Neural crest cell (in vitro differentiated cells): ENCODE measurements at places on chromosomes 7 and 10. TPM values are rescaled to one million over a fixed set of nuclear protein-coding genes. Genes with fewer than 3 reads are reported as not detected.

Gene ACTR3C
- 0.49 and 0.61 TPM in 2 replicates for total RNA-seq

GRCh38 chr10:50937230-50937907 is 51.9 kb upstream of the A1CF start:
- DNase-seq: no peak

Gene ABCA13
- 0.75 and 0.89 TPM in 2 replicates for total RNA-seq

Gene ARL4A
- 65.0 and 71.1 TPM in 2 replicates for total RNA-seq

- DNase-seq: no peak
Measured at GRCh38 chr7:21370283-21370982, 57.5 kb upstream of the SP4 start.

- DNase-seq: peak; percentile 73
Measured at GRCh38 chr10:23994459-23995046, 214.4 kb upstream of the KIAA1217 start.

- no peak for DNase-seq
Measured at GRCh38 chr10:131569851-131570715, 258.6 kb upstream of the TCERG1L start.

Gene UCN3
- total RNA-seq: not detected in 2 replicates

GRCh38 chr10:72847681-72848080 is 45.9 kb upstream of the OIT3 start:
- DNase-seq: no peak

Gene CALHM1
- total RNA-seq: not detected in 2 replicates

Gene SLC13A1
- total RNA-seq: not detected in 2 replicates

Gene GUSB
- 50.4 and 51.9 TPM in 2 replicates for total RNA-seq

GRCh38 chr7:45036317-45036716 is 36.3 kb downstream of the CCM2 start:
- no peak for DNase-seq

GRCh38 chr10:86164174-86164774 is 202.3 kb downstream of the GRID1 start:
- DNase-seq: no peak

- DNase-seq: no peak
Measured at GRCh38 chr7:87107949-87108776, 44.1 kb upstream of the DMTF1 start.

DNA sequence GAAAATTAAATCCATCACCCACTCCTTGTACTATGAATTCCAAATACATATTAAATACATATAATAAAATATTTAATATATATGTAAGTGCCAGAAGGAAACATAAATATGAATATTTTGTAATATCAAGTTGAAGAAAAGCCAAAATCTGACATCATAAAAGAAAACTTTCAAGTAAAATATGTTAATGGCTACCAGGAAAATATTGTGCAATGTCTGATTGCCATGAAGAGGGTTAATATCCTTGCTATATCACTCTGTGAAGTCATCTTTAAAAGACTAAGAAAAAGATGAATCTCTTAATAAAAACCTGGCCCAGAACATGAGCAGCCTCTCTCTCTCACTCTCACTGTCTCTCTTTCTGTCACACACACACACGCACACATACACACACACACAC is 130.2 kb downstream of the EGFR start:
- DNase-seq: no peak

Gene ACADSB
- 16.8 and 17.2 TPM in 2 replicates for total RNA-seq

- no peak for DNase-seq
Measured at GRCh38 chr10:91642831-91643692, 10.2 kb upstream of the PPP1R3C start.

Gene ZNF804B
- not detected in 2 replicates for total RNA-seq

DNA sequence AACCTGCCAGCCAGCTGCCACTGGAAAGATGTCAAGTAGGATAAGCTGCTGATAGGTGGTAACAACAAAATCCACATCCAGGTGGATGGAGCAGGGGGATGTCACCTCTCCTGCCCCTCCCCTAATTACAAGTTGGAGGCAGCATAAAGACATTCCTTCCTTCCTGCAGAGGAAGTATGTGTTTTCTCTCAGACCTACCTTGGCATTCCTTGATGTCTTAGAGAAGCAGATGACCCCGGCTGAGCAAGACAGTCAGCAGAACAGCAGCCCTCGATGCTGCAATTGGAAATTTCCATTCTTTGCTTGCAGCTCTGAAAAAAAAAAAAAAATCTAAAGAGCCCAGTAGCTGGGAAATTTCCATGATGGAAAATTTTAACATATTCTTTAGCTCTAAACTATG is 137.5 kb upstream of the MKLN1 start:
- DNase-seq: no peak

DNA sequence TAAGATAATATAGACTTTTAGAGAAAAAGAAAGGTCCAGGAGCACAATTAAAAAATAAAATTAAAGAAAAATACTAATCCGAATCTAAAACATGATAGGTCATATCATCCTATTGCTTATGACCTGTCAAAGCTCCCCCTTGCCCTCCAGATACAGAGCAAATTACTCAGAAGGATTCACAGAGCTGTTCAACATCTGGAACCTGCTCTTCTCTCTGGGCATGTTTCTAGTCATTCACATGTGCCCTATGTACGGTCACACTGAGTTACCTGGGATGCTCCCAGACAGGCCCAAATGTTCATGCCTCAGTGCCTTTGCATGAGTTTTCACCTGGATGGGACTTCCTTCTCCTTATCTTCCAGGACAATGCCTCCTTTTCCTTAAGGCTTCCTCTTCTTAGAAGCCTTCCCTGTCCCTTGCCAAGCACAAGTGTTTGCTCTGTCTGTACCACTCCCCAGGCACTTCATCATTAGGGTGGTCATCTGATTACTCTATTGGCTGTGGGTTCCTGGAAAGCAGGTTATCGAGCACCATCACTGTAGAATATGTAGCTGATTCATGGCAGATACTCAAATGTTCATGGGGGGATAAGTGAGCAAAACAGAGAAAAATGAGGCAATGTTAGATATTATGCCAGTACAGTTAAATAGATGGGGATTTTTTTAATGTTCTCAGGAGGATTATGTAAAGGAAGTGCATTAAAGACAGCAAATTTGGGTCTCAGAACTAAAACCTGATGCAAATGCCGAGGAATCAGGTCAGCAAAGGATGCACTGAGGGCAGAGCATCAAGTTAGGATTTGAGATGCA is 12.0 kb upstream of the AOAH start:
- no peak for DNase-seq

DNA sequence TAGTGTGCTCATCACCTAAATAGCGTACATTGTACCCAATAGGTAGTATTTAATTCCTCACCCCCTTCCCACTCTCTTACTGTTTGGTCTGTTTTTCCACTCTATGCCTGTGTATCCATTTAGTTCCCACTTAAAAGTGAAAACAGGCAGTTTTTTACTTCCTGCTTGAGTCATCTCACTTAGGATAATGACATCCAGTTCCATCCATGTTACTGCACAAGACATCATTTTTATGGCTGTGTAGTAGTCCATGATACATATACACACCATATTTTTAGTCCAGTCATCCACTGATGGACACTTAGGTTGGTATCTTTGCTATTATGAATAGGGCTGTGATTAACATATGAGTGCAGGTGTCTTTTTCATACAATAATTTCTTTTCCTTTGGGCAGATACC is 10.1 kb downstream of the STK17A start:
- no peak for DNase-seq
